ELF-1 (cell line): ENCODE measurements at places on chromosomes 11 and 22.
A peak's percentile ranks its signal among the peaks of the same experiment; 100 is the strongest.

DNA sequence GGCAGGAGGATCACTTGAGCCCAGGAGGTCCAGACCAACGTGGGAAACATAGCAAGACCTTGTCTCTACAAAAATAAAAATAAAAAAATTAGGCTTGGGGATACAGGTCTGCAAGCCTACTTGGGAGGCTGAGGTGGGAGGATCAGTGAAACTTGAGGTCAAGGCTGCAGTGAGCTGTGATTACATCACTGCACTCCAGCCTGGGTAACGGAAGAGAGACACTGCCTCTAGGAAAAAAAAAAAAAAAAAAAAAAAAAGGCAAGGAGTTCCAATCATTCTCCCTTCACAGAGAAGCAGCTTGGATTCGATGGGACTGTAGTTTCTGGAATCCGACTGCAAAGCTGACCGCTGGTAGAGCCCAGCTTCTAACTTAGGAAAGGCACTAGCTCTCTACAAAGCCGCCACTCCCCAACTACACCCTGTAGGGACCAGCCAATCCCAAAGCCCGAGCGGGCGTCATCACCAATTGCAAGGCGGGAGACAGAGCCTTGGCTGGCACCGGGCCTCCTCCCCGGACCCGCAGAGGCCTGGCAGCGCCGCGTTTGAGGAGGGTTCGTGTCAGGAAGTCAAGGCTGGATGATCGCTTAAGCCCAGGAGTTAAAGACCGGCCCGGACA lies 716 bp upstream of the DDB2 start:
- peak; percentile 90 for DNase-seq

GRCh38 chr22:32590556-32590955 lies 115.9 kb downstream of the FBXO7 start:
- DNase-seq: no peak

- no peak for DNase-seq
These were observed 128.2 kb downstream of the ST3GAL4 start for GRCh38 chr11:126483621-126484195.

- DNase-seq: peak; percentile 56
These were observed at the start of gene MICAL3 for GRCh38 chr22:18024276-18024939. TSS of gene MICAL3 (minus strand) at chr22:18024561. CDS start at chr22:17906812, 117,749 bp downstream.

DNA sequence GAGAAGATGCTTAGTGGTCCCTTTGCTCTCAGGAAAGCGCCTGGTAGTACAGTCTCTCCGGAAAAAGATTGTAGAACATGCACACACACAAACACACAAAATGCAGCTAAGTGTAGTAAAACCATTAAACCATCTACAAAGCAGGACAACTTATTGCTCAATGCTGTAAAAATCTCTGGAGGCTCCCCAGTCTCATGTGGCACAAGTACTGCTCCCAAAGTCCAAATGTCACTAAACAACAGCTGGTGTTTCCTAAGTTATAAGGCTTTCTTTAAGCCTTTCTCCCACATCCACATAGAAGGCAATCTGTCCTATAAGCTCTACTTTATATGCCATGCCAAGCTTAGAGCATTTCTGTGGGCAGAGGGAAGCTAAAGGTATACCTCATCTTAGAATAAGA lies 32.9 kb downstream of the CDON start:
- no peak for DNase-seq

- no peak for DNase-seq
These were observed 115.4 kb upstream of the OR4B1 start for GRCh38 chr11:48101044-48101733.

- no peak for DNase-seq
These were observed 24.0 kb upstream of the MALAT1 start for GRCh38 chr11:65474864-65475263.

DNA sequence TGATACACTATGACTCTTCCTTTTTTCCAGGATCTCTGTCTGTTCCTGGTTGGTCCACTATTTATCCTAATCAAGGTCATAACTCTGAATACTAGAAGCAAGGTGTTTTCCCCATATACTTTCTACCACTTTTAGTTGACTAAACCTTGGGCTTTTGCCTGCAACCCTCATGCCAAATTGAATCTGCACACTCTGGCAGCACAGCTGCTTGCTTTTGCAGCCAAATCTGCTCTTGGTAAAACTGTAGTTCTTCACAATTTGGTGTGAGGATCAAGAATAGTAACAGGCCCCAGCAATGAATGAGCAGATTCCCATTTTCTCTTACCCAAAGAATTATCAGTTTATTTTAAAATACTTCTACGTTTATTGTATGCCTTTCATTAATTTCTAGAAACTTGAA lies 586.5 kb upstream of the CNTN5 start:
- DNase-seq: no peak

DNA sequence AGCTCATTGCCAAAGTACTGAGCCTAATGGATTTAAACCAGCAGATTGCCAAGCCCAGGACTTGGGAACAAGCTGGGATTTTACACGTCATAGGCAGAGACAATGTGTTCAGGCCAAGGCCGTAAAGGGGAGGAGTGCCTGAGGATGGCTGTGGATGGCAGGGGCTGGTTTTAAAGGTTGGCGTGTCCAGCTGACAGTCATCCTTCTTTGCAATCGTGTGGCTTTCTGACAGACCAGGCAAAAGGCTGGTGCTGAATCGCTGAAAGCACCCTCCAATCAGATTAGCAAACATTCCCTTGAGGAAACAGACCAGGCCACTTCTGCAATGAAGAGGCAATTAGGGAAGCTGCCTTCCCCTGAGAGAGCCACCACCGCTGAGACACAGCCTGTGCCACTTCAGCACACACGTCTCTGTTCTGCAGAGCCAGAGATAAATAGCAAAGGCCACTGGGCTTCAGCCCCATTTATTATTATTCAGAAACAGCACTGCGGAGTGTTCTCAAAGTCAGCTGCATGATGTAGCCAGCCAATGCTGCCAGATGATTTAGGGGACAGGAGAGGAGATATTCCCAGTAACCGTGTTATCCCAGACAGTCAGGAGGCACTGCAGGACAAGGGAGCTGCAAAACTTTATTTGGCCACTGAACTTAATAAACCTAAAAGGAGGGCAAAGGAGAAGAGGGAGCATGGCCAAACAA lies 54.2 kb upstream of the CSNK2A3 start:
- DNase-seq: peak; percentile 64

DNA sequence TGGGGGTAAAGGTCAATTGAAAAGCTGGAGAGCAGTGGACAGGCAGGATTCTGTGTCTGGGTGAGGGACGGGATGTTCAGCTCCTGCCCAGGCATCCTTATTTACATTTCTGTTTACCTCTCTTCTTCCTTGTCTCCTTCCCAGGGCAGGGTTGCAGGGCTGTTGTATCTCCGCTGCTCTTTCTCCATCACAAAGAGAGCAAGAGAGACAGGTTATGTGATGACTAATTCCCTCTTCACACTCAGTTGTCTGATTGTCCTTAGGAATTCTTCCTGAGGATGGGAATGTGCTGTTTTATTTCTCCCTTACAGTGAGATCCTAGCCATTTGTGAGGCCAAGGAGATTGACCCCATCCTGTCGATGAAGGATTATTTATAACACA lies 104.9 kb downstream of the VPREB1 start:
- DNase-seq: peak; percentile 23

DNA sequence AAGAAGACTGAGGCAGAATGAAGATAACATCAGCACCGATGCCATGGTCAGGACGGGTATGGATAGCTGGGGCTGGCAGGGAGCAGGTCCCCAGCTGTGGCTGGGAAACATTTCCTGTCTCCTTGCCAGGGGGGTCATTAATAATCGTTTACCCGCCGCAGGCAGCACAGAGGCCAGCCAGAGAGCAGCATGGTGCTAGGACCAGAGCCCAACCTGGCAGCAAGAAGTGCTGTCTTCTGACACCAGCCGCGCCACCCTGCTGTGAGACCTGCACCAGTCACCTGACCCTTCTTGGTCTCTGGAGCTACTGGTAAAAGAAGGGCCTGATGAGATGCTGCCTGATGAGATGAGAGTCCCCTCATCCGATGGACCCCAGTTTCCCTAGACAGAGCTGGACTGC lies 36.3 kb downstream of the PDE2A start:
- DNase-seq: peak; percentile 33
